ENCODE measurements at places on chromosomes 11 and 22.

DNA sequence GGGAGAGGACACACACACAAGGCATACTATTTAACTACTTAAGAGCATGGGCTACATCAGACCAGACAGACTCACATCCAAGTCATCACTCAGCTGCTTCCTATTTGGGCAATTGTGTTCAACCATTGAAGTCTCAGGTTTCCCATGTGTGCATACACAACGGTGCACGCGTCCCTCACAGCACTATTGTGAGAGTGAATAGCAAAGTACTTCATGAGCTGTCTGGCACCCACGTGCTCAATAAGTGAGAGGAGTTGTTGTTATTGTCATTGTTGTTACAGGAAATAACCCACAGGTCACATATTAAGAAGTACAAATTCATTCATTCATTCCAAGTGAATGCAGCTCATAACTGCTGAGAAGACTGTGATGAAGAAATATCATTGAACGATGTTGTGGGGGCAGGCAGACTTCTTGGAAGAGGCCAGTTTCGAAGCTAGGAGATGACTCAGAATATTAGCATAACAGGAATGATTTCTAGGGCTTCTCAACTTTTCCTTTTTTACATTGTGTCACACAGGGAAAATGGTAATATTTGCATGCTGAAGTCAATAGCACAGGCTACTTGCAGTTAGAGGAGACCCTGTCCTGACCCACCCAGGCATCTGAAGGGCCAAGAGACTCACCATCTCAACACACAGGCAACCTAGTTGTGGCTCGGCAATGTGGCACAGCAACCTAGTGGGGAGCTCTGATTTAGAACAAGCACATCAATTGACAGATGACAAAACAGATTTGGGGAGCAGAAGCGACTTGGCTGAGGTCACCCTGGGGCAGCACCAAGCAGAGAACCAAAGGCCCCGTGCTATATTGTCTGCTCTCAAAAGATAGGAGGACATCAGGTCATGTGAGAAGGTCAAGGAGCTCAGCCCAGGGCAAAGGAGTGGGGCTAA is 606.0 kb downstream of the BUD13 start:
- no peak for DNase-seq

DNA sequence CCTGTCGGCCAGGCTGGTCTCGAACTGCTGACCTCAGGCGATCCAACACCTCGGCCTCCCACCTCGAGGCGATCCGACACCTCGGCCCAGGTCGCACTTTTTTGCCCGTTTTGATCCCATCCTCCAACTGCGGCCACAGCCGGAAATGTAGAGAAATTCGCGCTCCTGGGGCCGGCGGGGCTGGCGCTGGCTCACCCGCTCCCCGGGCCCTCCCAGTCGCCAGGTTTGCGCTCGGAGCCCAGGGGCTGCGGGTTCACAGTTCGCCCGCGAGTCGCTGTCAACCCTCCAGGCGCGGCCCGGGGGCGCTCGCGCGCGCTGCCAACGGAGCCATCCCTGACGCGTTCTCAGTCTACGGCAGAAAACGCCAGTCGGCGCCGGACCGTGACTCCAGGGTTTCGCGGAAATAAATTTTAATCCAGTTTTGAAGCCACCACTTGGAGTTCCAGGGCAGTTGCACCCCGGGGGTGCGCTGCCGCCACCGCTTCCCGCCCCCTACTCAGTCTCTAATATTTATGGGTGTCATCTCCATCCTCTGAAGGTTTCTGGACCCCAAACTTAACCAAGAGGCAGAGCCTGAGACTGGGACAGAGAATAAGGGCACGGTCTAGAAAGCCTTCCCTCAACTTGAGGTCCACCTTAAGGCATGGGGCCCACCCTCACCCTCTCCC is 1.5 kb upstream of the KLHDC7B start:
- peak; percentile 79 for DNase-seq

DNA sequence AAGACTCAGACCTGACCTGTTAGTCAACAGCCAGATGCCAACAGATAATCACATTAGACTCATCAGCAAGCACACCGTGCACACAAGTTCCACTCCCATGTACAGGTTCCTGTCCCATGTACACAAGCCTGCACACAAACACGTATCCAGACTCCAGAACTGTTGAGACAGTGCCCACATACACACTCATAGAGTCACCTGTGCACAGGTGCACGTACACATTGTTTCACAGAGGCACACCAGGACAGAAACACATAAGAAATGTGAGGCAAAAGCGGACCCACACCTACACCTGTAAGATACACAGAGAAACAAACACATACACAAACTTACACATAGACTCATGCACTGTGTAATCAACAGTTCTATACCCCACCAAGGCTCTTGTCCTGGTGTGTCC is 2.7 kb upstream of the ZNF74 start:
- DNase-seq, result no peak

DNA sequence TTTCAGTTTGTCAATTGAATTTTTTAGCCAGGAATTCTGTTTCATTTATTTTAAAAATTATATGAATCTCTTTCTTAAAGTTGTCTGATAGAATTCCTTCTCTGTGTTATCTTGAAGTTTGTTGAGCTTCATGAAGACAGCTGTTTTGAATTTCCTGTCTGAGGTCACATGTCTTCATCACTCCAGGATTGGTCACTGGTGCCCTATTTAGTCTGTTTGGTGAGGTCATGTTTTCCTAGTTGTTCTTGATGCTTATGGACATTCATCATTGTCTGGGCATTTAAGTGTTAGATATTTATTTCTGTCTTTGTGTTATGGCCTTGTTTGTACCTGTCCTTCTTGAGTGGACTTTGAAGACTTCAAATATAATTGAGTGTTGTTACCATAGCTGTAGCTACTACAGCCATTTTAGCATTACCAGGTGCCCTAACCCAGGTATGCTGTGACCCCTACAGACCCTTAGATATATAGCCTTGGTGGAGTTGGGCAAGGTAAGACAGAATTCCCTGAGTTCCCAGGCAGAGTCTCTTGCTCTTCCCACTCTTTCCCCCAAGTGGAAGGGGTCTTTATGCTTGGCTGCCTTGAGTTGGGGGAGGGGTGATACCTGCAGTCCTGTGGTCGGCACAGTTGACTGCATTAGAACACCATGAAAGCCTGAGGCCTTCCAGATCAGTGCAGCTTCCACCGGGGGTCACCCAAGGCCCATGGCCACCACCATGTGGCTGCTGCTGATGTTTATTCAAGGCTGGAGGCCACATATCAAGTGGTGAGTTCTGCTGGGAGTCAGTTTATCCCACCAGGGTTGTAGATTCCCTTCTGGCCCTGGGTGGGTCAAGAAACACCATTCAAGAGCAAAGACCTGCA is 229.6 kb downstream of the DYNC2H1 start:
- DNase-seq, result no peak

DNA sequence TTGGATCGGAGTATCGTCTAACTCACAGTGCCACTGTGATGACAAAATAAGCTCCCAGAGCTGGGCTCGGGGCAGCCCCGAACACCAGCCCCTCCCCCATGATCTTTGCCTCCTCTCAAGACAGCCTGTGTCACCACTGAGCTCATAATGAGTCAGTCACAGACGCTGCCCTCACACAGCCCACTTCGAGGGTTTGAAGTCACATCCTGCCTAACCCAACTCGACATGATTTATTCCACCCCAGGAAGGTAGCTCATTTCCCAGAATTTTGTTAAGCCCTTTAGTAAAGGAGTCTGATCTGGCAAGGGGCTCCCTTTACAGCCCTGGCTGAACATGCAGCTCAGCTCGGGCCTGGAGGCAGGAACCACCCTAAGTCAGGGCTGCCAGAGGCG is 22.8 kb downstream of the MYH9 start:
- DNase-seq, result peak; percentile 76

DNA sequence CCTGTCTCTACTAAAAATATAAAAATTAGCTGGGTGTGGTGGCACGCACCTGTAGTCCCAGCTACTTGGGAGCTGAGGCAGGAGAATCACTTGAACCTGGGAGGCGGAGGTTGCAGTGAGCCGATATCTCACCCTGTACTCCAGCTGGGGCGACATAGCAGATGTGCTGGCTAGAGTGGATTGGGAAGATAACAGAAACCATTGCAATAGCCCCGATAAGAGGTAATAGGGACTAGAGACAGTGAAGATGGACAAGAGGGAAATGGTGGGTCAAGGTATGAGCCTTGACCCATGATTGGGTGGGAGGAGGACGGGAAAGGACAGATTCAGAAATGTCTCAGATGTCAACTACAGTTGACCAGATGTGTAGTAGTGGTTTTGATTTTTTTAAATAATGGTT is 6.1 kb downstream of the SWAP70 start:
- DNase-seq, result no peak

- DNase-seq, result no peak
Measured at GRCh38 chr22:32473388-32473952, 1.1 kb upstream of the FBXO7 start.
